Peyer's patch (tissue), 4 donors: ENCODE measurements at places on chromosomes 1 and 21. TPM values are rescaled to one million over a fixed set of nuclear protein-coding genes. Genes with fewer than 3 reads are reported as not detected.

APOBEC4 gene
- total RNA-seq = 0.85 TPM

PIGM gene
- total RNA-seq = 5.8 TPM

DNA sequence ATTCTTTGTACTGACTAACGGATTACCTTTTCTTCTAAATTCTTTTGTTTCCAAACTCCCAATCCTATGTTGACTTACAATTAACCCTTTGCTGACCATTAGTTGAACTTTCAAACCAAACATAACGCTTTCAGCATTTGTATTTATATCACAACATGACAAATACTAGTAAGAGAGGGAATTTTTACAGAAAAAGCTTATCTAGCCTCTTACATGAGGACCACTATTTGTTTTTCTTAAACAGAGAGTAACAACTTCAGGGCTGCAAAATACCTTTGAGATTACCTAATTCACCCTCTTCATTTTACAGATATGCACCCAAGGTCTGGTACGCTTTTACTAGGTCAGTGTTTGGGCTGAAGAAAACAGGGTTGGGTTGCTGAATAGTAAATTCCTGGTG lies 45.0 kb upstream of the CXADR start:
- DNase-seq = no peak

GRCh38 chr1:46575778-46576177 lies 24.3 kb upstream of the KNCN start:
- no peak for DNase-seq

GRCh38 chr1:214720561-214720960 lies 117.6 kb downstream of the CENPF start:
- DNase-seq = no peak

- DNase-seq = no peak
Observed at GRCh38 chr21:38531039-38531541, 32.8 kb upstream of the ERG start.

FMO2 gene
- total RNA-seq = 5.0 TPM

- no peak for DNase-seq
Observed at GRCh38 chr1:59635097-59635496, 179.7 kb upstream of the HOOK1 start.

GRCh38 chr1:65691152-65691900 lies 101.4 kb upstream of the PDE4B start:
- DNase-seq = no peak

DNA sequence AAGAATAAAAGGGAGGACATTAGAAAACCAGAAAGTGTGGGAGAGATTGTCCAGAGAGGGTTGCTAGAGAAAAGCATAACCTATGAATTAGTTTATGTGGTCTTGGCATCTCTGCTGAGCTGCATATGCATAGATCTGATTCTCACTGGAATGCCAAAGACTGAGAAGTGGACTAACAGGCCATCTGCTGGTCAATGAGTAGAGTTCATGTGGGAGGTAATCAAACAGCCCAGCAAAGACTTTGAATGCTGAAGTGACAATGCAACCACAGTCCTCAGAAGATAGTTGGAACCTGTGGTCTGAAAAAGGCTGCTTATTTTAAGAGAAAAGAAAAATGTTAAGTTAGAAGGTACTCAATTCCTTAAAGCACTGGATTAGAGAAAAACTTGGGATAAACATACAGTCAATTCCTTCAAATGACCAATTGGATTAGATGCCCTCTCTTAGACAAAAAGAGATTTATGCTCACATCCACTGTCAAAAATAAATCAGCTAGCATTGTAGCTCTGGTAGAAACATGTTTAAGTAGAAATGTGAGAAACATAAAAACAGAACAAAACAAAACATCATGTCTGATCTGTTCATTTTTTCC lies 382.8 kb downstream of the AMY1C start:
- no peak for DNase-seq

CORT gene
- total RNA-seq = 1.6 TPM

DNA sequence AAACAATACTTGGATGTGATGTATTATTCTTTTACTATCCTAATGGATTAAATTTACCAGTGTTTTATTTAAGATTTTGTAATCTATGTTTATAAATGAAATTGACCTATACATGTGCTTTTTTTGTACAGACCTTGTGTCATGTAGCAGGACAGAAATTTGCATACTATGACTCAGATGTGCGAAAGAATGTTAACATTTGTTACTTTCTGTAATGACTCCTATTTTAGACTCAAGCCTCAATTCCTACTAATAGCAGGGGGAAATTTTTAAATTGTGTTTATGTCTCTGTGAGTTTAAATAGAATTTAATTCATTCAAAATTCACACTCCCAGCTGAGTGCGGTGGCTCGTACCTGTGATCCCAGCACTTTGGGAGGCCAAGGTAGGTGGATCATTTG lies 21.8 kb upstream of the RIMKLA start:
- DNase-seq = no peak

DNA sequence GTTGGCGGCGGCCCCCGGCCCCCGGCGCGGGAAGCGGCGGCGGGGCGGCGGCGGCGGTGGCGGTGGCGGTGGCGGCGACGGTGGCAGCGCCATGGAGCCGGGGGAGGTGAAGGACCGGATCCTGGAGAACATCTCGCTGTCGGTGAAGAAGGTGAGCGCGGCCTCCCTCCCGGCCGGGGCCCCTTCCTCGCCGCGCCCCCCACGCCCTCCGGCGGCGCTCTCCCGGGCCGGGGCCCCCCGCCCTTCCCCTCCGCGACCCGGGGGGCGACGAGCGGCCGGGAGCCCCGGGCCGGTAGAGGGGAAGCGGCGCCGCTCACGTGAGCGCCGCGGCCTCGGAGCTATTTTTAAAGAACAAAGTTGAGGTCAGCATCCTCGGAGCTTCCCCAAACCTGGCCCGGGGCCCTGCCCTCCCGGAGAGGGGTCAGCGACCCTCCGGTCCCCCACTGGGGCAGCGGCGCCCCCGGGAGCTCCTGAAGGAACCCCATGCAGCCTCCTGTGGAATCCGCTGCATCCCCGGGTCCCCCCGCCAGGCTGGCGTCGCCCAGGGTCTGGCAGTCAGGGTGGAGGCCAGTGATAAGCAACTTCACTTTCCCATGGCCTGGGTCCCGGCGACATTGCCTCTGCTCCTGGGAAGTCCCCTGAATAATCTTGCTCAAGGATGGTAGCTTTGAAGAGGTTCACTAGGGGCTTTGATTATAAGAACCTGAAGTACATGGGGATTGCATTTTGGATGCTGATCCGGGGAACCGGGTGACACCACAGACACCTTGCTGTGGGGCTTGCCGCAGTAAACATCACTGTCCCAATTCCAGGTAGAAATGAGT lies 560 bp downstream of the PLEKHM2 start:
- peak; percentile 65 for DNase-seq

RNF223 gene
- total RNA-seq = not detected

NID1 gene
- total RNA-seq = 64.6 TPM

- peak; percentile 95 for DNase-seq
Observed at GRCh38 chr1:205287767-205288559, 33.6 kb downstream of the NUAK2 start.

DNA sequence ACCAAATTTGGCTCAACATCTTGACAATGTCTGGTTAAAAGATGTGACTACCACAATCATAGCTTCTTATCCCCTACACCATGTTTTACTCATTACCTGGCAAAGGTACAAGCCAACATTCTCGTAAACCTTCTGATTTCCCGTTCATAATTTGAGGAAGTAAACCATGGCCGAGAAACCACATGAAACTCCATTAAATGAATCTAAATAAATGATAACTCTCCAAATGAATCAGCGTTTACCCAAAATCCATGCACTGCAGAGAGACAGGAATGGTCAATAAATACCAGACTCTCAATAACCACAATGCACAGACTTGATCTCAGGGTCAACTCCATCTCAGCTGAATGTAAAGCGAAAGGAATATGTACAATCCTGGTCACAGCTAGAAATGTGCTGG lies 125.2 kb downstream of the TYW3 start:
- no peak for DNase-seq

RAB13 gene
- total RNA-seq = 15.5 TPM

GNAT2 gene
- total RNA-seq = not detected

DNA sequence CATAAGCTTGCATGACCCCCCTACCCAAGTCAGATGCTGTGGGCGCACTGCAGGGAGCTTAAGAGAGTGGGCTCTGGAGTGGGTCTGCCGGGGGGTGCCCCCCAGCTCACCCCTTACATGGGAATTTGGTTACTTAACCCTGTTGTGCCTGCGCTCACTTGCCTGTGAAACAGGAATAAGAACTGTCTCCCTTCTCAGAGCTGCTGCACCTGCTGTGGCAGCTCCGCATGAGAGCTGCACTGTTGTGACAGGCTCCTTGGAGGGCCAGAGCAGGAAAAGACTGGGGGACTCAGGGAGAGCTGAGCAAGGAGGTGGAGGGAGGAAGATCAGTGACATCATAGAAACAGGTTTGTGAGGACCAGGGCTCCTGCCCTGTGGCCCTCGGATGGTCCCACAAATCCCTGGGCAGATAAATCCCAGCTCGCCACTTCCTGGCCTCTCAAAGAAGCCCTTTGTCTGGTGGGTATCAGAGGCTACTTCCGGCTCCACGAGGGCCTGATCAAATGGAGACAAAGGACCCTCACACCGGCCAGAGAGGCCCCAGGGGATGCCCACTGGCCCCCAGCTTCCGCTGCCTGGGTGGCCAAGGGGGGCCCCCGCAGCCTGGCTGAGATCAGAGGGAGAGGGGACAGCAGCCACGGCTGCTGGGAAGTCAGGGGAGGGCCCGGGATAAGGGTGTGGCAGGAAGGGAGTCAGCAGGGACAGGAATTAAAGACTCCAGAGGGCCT lies 28.9 kb upstream of the LAPTM5 start:
- DNase-seq = no peak

DNA sequence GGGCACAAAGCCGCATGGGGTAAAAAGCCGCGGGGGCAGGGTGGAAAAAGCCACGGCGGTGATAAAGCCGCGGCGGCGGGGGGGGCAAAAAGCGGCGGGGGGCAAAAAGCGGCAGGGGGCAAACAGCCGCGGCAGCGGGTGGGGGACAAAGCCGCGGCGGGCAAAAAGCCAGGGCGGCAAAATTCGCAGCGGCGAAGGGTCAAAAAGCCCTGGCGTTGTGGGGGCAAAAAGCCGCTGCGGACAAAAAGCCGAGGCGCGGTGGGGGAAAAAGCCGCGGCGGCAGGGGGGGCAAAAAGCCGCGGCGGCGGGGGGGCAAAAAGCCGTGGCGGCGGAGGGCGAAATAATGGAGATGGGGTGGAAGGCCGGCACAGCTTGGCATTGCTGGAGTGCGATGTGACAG lies 3902.9 kb downstream of the SRGAP2C start:
- no peak for DNase-seq

TOR1AIP2 gene
- 45.4 TPM for total RNA-seq

KRTAP12-2 gene
- total RNA-seq = not detected

- DNase-seq = no peak
Observed at GRCh38 chr1:234395297-234395696, 22.0 kb downstream of the COA6 start.

DNA sequence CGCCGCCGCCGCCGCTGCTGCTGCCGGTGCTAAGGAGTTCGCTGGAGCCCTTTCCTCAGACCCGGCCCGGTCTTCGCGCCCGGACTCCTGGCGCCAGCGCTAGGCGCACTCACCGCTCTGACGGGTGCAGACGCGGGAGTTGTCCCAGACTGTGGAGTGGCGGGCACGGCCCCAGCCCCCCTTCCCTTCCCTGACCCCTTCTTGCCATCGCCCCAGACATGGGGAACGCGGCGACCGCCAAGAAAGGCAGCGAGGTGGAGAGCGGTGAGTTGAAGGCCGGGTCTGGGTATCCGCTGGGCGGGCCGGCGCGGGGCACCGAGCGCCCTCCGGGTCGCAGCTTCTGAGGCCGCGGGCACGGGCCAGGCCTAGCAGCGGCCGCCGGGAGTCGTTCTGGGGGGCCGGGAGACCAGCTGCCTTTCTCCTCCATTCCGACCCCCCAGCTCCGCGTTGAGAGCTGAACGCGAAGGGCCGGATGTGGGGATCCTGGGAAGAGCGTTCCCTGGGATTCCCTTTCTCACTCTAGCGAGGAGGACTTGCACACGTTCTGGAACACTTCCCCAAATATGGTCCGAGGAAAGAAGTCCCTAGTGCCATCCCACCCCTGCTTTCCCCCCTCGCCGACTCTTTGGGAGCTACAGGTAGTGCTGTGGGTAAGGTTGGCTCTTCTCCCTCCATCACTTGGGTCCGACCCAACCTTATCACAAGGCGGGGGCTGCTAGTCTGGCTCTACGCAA lies 65.8 kb upstream of the PRKACB start:
- no peak for DNase-seq

DNA sequence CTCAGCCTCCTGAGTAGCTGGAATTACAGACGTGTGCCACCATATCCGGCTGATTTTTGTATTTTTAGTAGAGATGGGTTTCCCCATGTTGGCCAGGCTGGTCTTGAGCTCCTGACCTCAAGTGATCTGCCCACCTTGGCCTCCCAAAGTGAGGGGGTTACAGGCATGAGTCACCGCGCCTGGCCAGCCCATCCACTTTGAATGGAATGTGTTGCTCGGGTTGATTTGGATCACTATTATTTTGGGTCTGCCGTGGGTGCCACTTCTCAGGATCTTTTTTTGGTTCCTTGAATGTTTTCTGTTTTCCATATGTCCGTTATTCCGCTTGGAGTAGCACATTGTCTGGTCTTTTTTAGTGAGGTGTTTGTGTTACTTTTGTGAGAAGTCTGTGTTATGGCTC lies 17.0 kb downstream of the PCNT start:
- DNase-seq = no peak

IQCC gene
- 2.3 TPM for total RNA-seq

- DNase-seq = peak; percentile 31
Observed at GRCh38 chr21:41836166-41837015, 42.8 kb downstream of the PRDM15 start.

DNA sequence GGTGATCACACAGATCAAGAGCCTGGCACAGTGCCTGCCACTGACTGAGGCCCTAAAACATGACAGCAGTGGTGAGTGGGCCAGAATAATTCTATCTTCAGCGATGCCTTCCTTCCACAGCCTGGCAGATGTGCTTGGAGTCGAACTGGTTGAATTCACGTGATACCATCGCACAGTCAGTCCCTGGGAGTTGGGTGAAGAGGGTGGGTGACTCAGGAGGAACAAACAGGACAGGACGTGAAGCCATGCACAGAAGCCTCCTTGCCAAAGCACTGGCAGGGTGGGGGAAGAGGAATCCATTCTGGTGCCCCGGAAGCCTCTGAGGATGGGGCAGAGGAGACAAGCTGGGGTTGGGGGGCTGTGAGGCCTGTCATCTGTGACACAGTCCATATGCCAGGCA lies 80.3 kb upstream of the WNT4 start:
- no peak for DNase-seq

GRCh38 chr1:31399976-31400375 lies 13.0 kb upstream of the SERINC2 start:
- DNase-seq = no peak

PTPRF gene
- 555 TPM for total RNA-seq

- DNase-seq = no peak
Observed at GRCh38 chr1:112196008-112196588, 199.9 kb upstream of the CTTNBP2NL start.
